ENCODE measurements at places on chromosomes 5 and 9.

GRCh38 chr5:140966293-140967225 is at the start of gene PCDHAC2:
TSS of gene PCDHAC2 (plus strand) at chr5:140966476. CDS start at chr5:140966767, 291 bp downstream.
- no peak for DNase-seq

DNA sequence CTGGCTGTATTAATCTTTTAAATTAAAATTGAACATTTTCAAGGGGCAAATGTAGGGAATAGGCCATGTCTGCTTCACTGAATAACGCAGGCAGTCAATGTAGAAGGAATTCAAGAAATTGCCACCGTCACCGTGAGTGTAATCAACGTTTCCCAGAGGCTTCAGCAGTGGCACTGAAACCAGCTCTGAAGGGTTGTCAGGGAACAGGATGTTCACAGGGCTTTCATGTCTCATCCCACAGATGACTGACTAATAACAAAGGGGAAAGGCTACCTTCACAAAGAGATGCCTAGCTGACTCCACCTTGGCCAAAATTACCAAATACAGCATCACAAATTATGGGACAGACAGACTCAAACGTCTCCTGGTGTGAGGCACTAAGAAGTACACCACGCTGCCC is 70.4 kb upstream of the SIMC1 start:
- no peak for DNase-seq

DNA sequence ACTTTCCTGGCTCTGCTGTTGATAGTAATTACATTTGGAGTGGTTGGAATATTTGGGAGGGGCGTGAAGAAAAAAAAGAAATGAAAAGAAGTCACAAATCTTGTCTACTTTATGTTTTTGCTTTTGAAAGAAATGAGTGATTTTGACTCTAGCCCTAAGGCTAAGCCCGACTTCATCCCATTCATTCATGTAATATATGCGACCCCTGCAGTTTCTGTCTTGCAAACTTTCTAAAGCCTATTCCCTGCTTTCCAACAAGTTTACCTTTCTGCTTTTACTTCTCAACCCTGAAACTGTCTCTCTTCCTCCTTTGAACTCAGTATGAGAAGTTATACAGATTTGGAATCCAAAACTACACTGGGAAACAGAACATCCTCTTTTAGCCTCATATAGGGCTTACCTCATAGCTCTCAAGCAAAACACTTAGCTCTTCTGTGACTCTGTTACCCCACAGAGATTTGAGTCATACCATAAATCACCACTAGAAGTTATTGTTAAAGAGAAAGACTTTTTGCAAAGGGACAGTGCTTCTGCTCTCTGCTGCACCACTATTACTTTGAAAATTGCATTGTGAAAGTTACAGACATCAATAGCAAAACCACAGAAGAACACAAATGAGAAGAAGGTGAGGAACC is 1.6 kb downstream of the CFAP95 start:
- no peak for DNase-seq

DNA sequence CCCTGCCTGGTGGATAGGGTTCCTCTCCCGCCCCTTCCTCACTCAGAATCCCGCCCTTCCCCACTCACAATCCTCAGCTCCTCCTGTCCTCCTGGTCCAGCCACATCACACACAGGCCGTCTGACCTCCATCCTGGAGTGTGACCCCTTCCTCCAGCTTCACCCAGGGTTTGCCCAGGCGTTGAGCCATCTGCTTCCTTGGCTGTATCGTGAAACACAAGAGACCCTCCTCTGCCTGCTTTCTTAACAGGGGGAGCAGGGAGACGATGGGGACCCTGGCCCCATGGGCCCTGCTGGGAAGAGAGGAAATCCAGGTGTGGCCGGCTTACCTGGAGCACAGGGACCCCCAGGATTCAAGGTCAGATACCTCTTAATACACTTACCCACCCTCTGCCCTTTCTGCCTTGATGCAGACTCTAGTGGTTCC is 32.3 kb upstream of the ORM1 start:
- no peak for DNase-seq

GRCh38 chr9:78213712-78214111 is 22.2 kb upstream of the CEP78 start:
- no peak for DNase-seq

- DNase-seq, result no peak
Observed at GRCh38 chr9:107905308-107906020, 415.9 kb upstream of the KLF4 start.

GRCh38 chr9:12554636-12555035 is 138.5 kb upstream of the TYRP1 start:
- DNase-seq, result no peak

DNA sequence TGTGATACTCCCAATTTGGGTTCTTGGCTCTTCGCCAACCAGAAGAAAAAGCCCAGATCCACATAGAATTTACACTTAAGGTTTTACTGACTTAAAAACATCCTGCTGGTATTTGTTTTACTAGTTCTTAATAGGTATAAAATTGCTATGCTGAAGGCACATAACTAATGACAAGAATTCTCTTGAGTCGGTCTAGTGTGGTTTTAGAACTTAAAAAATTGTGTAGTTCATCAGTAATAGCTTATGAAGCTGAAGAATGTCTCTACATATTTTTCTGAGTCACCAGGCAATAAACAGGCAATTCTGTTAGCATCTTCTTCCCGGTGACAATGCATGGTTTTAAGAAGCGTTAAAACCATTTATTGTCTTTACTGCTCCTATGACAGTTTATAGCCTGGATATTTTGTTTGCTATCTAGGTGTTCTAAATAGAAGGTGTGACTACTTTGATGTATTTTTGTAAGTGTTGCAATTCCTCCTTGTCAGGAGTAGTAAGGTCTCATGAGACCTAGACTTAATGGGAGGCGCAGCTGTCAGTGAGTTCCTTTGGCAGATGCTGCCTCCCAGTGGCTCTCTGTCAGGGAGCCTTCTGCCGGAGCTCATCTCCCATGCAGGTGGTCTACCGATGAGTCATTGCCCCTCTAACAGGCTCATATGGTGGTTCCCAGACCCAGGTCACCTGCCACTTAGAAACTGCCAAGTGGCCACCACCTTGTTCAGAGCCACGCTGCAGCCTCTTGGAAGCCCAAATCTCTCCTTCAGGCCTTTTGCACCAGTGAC is 173.8 kb downstream of the MAST4 start:
- no peak for DNase-seq

GRCh38 chr5:59874675-59875074 is 18.9 kb downstream of the PDE4D start:
- no peak for DNase-seq

- no peak for DNase-seq
Observed at GRCh38 chr9:73079326-73079725, 72.3 kb upstream of the ANXA1 start.
